Activated T-cell treated with anti-CD3 and anti-CD28 coated beads for 1 hour (primary cell): ENCODE measurements at places on chromosomes 11 and 22.

DNA sequence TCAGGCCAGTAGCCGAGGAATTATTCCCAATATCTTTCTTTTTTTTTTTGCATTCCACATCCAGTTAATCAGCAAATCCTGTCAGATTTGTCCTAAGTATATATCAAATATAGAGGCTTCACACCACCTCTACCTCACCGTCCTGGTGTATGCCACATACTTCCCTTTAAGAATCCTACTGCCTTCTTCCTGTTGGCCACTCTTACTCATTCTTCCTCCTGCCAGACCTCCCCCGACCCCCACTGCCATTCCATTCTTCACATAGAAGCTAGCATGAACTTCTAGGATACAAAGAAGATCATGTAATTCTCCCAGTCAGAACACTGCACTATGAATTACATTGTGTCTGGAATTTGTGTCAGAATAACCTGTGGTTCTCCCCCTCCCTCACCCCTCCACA, 89.5 kb downstream of the TRIM44 start:
- no peak for DNase-seq

GRCh38 chr11:120137611-120138521, at the start of gene TRIM29:
TRIM29 (minus strand) TSS chr11:120138113; CDS start chr11:120138031, 82 bp downstream.
- no peak for DNase-seq

DNA sequence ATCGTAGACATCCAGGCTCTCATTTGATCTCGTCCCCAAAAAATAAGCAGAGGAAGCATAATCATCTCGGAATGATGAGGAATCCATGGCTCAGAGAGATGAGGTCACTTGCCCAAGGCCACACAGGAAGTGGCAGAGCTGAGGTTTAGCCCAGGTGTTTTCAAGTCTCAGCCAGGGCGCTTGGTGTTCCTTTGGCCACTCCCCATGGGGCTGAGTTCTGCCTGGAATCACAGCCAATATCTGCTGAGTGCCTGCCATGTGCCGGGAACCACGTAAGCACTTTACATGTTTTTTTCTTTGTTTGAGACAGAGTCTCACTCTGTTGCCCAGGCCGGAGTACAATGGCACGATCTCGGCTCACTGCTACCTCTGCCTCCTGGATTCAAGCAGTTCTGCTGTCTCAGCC, 29.5 kb upstream of the MYH9 start:
- DNase-seq: no peak

GRCh38 chr11:76783294-76783895, at the start of gene TSKU:
TSKU (plus strand) TSS chr11:76783356; CDS start chr11:76795617, 12,261 bp downstream.
- DNase-seq: no peak

DNA sequence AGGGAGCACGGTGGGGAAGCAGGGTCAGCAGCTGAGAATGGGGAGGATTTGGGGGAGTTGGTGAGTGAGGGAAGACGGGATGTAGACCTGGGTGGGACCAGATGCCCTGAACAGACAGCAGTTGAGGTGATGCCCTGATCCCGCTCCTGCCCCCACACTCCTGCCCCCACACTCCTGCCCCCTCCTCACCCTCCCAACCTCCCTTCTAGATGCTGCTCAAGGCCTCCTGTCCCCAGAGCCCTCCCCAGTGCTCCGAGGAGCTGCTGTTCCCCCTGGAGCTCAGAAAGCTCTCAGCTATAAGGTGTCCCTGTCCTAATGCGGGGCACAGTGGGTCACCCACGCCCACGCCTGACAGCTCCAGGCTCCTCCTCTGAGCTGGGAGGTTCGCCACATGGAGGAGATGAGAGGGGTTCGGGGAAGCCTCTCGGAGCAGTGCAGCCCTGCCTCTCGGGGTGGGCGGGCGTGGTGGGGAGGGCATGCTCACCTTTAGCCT, 25.1 kb upstream of the TTLL12 start:
- DNase-seq: no peak

GRCh38 chr22:35995348-35995747, 33.3 kb downstream of the RBFOX2 start:
- DNase-seq: no peak
